Activated CD4-positive, alpha-beta memory T cell treated with anti-CD3 and anti-CD28 coated beads, Interleukin-2, amount 10 ng/mL, durations not matched to agents 7 days and 5 days (primary cell): ENCODE measurements at places on chromosomes 1 and 21.

DNA sequence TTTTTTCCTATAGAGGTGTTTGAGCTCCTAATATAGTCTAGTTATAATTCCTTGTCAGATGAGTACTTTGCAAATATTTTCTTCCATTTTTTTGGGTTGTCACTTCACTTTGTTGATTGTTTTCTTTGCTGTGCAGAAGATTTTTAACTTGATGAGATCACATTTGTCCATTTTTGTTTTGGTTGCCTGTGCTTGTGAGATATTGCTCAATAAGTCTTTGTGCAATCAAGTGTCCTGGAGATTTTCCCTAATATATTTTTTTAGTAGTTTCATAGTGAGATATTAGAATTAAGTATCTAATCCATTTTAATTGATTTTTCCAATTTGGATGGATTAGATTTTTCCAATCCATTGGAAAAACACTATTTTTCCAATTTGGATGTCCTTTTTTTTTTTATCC is 1395.5 kb downstream of the PLA2G4A start:
- no peaks in the 10 kb centered on the region for H3K36me3 ChIP-seq
- H3K27ac ChIP-seq: no peak overlapping the region
- DNase-seq: no peak
- H3K4me3 ChIP-seq: no peak overlapping the region

DNA sequence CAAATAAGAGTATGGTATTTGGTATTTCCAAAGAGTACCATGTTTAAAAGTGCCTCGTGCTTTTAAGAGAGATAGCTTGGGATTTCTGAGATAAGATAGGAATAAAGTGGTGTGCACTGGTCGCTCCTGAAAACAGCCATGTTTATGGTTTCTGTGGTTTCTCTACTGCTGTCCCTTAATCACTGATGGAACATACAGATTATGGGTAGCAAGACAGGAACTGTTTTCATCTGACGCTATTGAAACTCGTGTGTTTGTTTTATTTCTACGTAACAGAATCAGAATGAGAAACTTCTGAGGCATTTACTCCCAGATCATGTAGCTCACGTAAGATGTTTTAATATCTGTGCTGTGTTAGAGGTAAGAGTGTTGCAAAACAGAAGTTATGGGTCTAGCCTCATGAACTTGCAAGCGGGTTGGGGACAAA is 126.0 kb downstream of the KIAA0319L start:
- H3K27ac ChIP-seq: peak overlapping the region; percentile 47
- peaks cover 43% of the 10 kb centered on the region for H3K36me3 ChIP-seq
- H3K4me1 ChIP-seq: peaks cover 34% of the 10 kb centered on the region
- H3K27me3 ChIP-seq: no peaks in the 10 kb centered on the region

DNA sequence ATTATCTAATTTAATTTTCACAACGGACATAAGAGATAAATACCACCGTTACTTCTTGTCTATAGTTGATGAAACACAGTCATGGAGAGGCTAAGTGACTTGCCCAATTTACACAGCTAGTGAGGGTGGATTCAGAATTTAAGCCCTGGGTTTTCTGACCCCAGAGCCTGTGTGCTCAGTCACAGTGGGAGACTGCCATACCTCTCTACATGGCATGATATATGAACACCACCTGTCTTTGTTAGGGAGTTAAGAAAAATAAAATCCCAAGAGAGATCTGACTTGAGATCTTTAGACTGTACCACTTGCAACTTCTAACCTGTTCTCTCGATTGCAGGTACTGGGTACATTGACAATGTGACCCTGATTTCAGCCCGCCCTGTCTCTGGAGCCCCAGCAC is 40.3 kb downstream of the LAMC2 start:
- no peaks in the 10 kb centered on the region for H3K36me3 ChIP-seq
- peaks cover 15% of the 10 kb centered on the region for H3K4me1 ChIP-seq
- H3K27ac ChIP-seq: no peak overlapping the region
- peaks cover 8% of the 10 kb centered on the region for H3K27me3 ChIP-seq
- DNase-seq: no peak

- peaks cover 14% of the 10 kb centered on the region for H3K27me3 ChIP-seq
- no peak for DNase-seq
- peaks cover 6% of the 10 kb centered on the region for H3K4me1 ChIP-seq
- H3K4me3 ChIP-seq: no peak overlapping the region
Observed at GRCh38 chr1:84877592-84877991, 15.4 kb downstream of the LPAR3 start.

DNA sequence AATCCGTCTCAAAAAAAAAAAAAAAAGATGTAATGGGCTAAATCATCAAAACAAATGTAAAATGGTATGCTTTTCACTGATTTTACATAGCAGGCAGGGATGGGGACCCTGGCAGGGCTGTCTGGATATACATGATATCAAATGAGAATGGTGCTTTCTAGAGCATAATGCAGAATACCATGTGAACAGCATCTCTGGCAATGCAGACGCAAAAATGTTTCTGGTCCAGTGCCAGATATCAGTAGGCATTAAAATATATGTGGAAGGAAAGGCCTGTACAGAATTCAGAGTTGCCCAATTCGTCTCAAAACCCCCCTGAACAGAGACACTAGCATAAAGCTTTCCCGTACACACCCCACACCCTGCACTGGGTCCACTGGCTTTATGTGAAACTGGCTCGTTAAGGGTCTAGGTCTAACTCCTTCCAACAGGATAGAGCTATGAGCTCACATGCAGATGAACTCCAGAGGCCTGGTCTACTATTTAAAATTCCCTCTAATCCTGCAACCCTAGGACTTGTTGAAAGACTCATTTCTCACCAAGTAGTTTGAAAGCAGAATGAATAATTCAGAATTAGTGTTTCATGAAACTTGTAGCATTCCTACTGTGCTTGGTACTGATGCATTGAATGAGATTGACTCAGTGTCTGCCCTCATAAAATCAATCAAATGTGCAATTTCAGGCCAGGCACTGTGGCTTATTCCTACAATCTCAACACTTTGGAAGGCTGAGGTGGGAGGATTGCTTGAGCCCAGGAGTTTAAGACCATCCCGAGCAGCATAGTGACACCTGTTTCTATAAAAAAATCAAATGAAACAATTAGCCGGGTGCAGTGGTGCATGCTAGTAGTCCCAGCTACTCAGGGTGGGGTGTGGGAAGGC is 2.6 kb upstream of the MYSM1 start:
- peaks cover 2% of the 10 kb centered on the region for H3K27me3 ChIP-seq
- H3K36me3 ChIP-seq: peaks cover 13% of the 10 kb centered on the region
- no peak overlapping the region for H3K4me3 ChIP-seq
- DNase-seq: no peak
- no peak overlapping the region for H3K27ac ChIP-seq
- peaks cover 16% of the 10 kb centered on the region for H3K4me1 ChIP-seq

DNA sequence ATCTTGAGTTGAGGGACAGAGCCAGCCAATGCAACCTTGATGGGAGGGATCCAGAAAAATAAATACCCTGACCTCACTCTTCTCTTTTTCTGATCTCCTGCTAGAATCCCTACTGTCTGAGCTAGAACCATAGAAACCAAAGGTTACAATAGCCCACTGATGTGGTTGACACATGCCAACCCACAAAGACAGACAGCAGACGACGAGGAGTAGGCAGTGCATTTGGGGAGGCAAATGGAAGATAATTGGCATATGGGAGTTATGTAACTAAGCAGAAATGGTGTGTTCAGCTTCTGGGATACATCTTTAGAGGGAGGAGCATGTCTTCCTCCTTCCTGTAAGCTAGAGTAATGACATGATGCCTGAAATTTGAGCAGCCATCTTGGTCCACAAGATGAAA is 171.7 kb upstream of the FGGY start:
- DNase-seq: no peak
- H3K4me3 ChIP-seq: no peak overlapping the region
- H3K27ac ChIP-seq: no peak overlapping the region
- H3K27me3 ChIP-seq: peaks cover 4% of the 10 kb centered on the region
- no peaks in the 10 kb centered on the region for H3K36me3 ChIP-seq

DNA sequence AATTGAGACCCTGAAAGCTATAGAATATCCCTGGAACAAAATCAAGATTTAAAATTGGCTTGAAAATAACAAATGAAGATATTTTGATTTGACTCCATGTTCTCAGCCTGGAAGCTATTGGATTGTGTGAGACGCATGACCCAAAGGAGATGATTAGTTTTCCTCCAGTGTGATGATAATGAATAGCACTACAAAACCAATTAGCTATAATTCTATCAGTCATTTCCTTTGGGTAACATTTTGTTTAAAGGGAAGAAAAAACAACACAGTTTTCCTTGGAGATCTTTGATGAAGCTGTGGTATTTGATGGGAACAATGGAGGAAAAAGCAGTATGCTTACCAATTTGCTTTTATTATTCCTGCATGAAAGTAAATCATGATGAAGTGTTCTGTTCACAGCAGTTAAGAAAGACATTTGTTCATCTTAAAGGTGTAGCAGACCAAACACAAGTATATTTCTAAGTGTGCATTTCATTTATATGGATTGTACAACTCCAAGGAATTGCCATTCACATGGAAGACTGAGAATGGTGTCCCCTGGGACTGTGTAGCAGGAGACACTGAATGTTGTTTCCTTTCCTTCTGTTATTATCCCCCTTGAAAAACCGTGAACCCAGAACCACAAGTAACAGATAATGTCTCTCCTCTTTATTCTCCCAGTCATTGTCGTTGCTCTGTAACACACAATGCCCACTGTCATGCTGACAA is 111.4 kb downstream of the CACHD1 start:
- no peak overlapping the region for H3K4me3 ChIP-seq
- no peak overlapping the region for H3K27ac ChIP-seq
- H3K36me3 ChIP-seq: no peaks in the 10 kb centered on the region
- no peaks in the 10 kb centered on the region for H3K4me1 ChIP-seq
- peaks cover 4% of the 10 kb centered on the region for H3K27me3 ChIP-seq

GRCh38 chr1:169091480-169091941 is 15.0 kb upstream of the ATP1B1 start:
- H3K27me3 ChIP-seq: peaks cover 2% of the 10 kb centered on the region
- H3K4me1 ChIP-seq: peaks cover 4% of the 10 kb centered on the region
- no peak overlapping the region for H3K4me3 ChIP-seq

GRCh38 chr1:32920833-32921232 is 19.6 kb upstream of the TMEM54 start:
- peaks cover 33% of the 10 kb centered on the region for H3K4me1 ChIP-seq
- no peaks in the 10 kb centered on the region for H3K36me3 ChIP-seq
- no peak overlapping the region for H3K4me3 ChIP-seq
- no peak overlapping the region for H3K27ac ChIP-seq
- DNase-seq: no peak

DNA sequence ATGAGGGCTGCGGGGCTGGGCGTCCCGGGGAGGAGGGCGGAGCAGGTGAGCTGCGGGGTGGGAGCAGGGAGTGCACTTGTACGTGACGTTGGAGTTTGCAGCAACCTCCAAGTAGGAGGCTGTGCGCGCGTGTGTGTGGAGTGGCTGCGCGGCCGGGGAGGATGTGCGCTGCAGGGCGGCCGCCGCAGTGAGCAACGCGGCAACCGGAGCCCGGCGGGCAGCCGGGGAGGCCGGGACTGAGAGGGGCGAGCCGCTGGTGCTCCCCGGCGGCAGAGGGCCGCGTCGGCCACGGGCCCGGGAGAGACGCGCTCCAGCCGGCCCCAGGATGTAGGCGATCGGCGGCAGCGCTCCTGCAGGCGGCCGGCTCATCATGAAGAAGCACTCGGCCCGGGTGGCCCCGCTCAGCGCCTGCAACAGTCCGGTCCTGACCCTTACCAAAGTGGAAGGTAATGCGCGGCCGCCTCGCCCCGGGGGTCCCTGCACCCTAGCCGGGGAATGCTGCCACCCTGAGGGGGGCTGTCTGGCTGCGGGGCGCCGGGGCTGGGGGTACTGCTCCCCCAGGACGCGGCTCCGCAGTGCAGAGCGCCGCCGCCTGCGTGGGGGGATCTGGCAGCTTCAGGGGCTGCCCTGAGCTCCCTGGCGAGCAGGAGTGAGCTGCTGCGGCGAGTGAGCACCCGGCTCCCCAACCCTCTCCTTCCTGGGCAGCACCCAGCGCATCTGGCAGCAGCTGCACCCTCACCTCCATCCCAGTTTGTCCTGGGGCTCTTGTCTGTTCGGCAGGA is 158.9 kb upstream of the COA6 start:
- peak; percentile 58 for DNase-seq
- H3K36me3 ChIP-seq: peaks cover 15% of the 10 kb centered on the region
- peak overlapping the region; percentile 50 for H3K27ac ChIP-seq
- H3K27me3 ChIP-seq: peaks cover 4% of the 10 kb centered on the region
- peak overlapping the region; percentile 77 for H3K4me3 ChIP-seq
- peaks cover 51% of the 10 kb centered on the region for H3K4me1 ChIP-seq

DNA sequence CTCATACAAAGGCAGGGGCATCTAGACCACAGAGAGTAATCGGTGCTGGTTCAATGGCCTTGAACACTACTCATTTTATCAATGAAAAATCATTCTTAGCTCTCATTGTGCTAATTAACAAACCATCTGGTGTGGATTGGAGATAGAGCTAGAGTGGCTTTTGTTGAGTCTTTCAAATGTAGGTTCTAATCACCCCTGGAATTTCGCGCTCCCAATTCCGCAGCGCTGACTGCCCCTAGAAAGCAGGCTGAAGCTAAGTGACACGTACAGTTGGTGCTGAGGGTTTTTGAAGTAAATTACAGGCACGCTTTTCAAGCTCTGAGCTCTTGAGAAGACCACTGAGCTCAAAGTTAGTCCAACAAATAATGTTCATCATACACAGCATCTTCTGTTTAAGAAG is 31.2 kb upstream of the CA6 start:
- no peak overlapping the region for H3K4me3 ChIP-seq
- no peak overlapping the region for H3K27ac ChIP-seq
- peaks cover 15% of the 10 kb centered on the region for H3K27me3 ChIP-seq
- DNase-seq: no peak
- H3K36me3 ChIP-seq: no peaks in the 10 kb centered on the region
- peaks cover 26% of the 10 kb centered on the region for H3K4me1 ChIP-seq

DNA sequence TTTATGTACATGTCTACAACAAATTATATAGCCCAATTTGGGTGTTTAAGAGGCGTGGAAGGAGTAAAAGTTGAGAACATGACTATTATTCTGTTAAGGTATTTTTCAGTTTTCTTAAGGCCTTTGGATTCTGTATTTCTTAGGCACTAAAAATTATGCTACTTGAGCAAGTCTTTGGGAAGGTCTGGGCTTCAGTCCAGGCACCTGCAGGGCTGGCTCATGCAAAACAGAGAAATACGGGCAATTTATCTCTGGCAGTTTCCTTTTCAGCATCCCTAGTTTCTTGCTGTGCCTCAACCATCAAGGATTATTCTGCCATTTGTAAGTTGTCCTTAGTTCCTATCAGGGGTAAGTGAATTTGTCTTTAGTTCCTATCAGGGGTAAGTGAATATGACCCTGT is 358.8 kb upstream of the B3GALT2 start:
- H3K4me3 ChIP-seq: no peak overlapping the region
- no peak overlapping the region for H3K27ac ChIP-seq
- peaks cover 29% of the 10 kb centered on the region for H3K36me3 ChIP-seq
- no peak for DNase-seq
- no peaks in the 10 kb centered on the region for H3K27me3 ChIP-seq
- peaks cover 38% of the 10 kb centered on the region for H3K4me1 ChIP-seq
